ENCODE measurements at places on chromosomes 1 and 21.

DNA sequence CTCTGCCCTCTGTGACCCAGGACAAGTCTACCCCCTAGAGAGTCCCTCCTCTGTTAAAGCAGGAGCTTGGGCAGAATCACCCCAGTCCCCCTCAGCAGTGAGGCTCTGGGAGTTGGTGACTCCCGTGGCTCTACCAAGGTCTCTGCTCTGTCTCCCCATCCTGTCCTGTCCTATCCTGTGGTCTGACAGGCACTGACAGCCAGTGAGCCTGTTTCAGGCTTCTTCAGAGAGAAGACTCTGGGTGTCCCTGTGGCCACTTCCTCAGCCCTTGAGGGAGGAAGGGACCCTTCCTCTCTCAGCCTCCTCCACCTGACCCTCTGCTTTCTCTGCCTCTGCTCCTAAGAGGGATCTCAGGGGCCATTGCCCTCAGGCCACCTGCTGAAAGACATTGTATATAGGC lies 148.7 kb downstream of the FCRL5 start:
- no peak for DNase-seq

- DNase-seq = no peak
Measured at GRCh38 chr1:160795951-160796383, at the start of gene LY9. Gene LY9, plus strand, starts transcription at chr1:160796174. Its CDS starts 14 bp downstream, at chr1:160796188.

DNA sequence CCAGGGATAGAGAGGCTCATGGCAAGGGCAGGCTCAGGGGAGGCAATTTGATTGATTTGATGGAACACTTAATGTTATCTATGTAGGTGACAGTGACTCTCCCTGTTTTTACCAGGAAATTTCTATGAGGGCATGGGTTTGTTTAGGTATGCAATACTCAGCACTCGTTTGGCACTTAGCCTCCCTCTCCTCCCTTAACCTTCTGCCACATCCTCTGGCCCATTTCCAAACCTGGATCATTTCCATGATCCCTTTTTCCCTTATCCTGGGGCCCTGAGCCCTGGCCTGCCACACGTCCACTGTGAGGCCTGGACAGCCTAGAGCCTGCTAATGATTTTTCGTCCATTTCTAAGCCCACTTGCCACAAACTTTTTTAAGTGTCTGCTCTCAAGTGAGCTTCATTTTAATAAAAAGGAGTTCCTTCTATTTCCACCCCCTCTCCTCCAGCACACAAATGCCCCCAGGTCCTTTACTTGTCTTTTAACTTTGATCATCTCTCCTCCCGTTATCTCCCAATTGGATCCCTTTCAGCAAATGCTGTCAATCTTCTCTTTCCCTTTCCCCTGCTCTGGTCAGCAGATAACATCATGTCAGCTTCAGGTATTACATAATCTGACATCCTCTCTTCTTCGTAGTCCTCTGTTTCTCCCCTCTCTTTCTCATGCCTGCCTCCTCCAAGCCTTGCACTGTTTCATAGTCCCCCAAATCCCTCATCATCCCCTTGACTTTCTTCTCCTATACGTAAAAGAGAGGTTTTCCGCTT lies 37.8 kb upstream of the GADD45A start:
- DNase-seq = no peak

- DNase-seq = no peak
Measured at GRCh38 chr1:32774950-32775634, 42.1 kb downstream of the YARS1 start.

- DNase-seq = no peak
Measured at GRCh38 chr1:214219902-214220301, 61.1 kb upstream of the SMYD2 start.

- no peak for DNase-seq
Measured at GRCh38 chr1:171300401-171300800, 13.6 kb upstream of the FMO4 start.

- DNase-seq = no peak
Measured at GRCh38 chr1:59605184-59605583, 209.6 kb upstream of the HOOK1 start.

DNA sequence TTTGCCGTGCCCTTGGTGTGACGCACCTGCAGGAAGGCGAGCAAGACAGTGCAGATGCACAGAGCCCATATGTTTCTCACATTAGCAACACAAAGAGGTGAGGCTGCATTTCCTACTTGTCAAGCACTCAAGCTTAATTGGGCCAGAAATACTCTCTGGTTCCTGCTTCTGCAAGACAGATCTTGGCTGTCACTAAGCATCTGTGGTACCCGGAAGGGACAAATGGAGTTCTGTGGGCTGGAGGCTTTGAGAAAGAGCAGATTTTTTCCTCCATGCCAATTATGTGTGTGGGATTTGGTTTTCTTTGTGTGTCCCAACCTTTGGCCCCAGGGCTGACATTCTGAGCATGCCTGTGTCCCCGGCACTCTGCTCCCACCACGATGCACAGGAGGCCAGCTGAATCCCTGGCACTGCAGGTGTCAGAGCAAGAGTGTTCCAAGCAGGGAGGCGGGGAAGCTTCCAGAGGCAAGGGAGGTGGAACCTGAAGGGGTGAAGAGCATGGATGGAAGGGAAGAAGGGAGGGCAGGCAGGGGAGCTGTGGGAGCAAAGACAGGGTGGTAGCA lies 52.0 kb upstream of the STUM start:
- DNase-seq = no peak

DNA sequence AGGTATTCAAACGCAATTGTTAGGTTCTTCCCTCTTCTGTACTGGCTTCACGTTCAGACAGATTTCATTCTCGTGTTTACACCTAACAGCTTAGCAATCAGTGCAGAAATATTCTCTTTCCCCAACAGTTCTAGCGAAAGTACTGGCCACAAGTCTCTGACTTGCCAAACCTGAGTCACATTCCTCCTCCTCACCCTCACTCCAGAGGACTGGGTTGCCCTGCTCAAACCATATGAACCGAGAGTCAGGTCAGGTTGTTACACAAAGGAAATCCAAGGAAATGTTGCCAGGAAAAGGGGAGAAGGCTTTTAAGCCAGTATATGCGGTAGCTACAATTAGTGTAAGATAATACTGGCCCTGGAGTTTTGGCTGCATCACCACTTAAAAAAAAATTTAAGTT lies 282.5 kb downstream of the RGS7 start:
- no peak for DNase-seq

GRCh38 chr1:214321705-214322453 lies 40.9 kb downstream of the SMYD2 start:
- no peak for DNase-seq

DNA sequence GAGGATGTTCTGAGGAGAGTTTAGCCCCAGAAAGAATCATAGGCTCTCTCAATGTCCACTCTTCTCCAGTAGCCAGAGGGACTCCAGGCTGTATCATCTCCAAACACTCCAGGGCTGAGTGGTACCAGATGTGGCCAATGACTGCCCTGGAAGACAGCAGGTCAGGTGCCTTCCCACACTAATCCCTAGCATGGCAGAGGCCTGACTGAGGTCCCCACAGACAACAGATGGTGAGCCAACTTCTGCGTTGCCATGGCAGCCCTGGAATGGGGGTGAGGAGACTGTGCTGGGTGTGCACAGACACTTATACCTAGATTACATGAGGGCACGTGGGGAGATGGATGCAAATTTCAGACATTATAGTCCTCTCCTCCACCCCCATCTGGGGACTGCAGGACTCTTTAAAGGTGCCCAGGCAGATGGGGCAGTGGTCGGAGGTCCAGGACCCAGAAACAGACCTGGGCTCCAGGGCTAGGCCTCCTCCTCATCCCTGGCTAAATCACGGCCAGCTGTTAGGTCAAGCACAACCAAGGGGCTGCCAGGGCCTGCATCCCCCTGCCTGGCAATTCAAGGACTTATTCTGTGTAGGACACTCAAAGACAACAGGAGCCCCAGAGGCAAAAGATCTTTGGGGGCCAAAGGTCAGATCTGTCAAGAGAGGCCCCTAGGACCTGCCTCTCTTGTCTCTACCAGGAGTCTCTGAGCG lies 42.9 kb downstream of the CAMK2N1 start:
- no peak for DNase-seq

- no peak for DNase-seq
Measured at GRCh38 chr1:119006406-119007279, 18.5 kb upstream of the TBX15 start.

- DNase-seq = peak; percentile 55
Measured at GRCh38 chr1:235588916-235589515, 60.6 kb downstream of the GNG4 start.

GRCh38 chr1:98888869-98889268 lies 115.8 kb downstream of the PLPPR5 start:
- no peak for DNase-seq

DNA sequence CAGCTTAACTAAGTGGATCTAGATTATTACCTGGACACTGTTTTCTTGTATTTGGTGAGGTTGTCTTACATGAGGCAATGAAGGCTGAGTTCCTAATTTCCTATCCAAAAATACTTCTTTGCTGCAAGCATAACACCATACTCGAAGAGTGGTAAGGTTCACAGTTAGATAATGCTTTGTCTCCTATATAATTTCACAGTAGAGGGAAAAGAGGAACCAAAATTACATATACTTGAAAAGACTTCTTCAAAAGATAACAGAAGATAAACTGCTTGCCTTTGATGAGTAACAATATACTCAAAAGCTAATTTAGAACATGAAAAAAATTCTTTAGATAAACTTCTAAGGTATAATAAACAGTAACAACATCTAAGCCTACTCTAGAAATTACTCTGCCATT lies 20.4 kb downstream of the USP33 start:
- no peak for DNase-seq

DNA sequence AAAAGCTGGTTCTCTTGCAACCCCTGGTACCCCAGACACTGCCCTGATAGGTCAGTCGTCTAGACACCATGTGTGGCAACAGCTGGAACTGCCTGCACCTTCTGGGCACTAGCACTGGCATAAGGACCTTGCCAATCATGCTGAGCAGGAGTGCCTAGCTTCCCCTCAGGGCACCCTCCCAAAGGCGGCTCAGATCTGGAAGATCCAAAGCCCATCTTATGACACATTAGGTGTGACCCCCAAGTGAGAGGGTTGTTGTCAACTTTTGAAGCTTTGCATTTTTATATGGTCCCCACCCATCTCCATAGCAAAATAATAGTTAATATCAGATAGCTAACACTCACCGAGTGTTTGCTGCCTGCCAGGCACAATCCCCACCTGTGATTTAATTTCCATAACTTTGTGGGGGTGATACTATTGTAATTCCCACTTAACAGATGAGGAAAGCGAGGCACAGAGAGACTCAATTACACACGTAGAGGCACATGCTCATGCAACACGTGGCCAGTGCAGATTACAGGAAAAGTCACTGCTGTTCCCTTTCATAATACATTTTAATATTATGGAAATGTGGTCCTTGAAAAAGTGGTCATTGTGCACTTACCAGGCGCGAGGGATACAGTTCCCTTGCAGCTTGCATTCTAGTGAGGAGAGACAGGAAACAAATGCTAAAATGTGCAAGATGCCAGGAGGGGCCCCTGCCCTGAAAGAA lies 25.8 kb downstream of the EXOC8 start:
- no peak for DNase-seq

DNA sequence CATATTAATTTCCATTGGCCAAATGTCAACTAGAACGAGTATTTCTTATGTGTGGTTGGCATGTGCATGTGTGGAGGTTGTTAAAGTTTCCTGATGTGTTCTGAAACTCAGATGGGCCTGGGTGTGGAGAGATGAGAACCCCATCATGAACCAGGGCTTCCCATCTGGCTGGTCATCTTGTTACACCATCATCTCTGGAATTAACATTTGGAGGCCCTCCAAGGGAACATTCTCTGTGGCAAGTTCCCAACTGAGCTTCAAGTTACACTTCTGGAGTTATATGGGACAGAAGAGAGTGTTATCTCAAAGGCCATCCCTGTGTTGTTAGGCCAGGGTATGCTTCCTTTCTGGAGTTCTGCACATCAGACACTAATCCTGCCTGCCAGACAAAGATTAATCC lies 183.6 kb downstream of the TTLL7 start:
- DNase-seq = peak; percentile 49

DNA sequence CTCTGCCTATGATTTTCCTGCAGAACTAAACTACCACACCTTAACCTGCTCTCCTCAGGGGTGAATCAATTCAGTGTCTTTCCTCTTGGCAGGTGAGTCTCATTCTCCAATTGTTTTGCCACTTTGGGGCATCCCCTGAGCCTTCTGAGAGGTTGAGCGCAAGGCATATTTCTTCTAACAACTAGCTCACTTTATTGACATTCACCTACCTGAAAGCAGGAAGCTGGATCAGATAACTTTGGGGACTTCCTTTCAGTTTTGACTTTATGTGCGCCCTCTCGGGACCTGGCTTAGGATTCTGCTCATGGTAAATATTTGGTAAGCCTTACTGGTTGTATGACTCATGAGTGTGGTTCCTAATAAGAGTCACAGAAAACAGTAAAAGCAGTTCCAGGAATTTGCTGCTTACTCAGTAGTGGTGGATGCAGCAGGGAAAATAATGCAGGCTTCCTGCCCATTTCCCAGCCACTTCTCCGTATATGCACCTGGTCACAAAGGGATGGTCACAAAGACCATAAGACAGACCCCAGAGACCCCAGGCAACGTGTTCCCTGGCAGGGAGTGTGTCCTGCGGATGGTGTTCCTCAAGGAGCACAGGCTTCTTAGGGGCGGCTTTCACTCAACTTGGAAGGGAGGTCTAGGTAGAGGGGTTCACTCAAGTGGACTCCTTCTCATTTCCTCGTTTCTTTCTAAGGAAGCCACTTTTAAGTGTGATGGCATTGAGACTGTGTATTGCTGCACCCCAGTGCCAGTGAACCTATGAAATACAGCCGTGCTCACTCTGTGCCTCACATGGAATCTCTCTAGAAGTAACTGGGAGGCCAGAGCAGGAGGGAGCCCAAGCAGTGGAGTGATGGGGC lies 22.0 kb upstream of the BATF3 start:
- peak; percentile 45 for DNase-seq

DNA sequence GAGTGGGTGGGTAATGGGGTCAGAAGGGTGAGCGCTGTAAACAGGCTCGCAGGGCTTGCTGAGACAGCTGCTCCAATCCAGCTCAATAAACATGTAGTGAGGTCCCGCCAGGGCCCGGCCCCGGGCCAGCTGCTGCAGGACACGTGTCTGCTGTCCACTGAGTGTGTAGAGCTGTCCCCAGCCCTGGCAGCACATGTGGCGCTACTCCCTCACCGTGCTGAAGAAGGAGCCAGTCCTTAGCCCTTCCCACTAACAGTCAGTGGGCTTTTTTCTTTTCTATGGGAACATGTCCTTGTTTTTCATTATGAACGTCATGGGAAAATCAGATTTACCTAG lies 78.9 kb upstream of the C1orf174 start:
- no peak for DNase-seq

- DNase-seq = no peak
Measured at GRCh38 chr1:245528258-245528635, 373.5 kb downstream of the KIF26B start.

DNA sequence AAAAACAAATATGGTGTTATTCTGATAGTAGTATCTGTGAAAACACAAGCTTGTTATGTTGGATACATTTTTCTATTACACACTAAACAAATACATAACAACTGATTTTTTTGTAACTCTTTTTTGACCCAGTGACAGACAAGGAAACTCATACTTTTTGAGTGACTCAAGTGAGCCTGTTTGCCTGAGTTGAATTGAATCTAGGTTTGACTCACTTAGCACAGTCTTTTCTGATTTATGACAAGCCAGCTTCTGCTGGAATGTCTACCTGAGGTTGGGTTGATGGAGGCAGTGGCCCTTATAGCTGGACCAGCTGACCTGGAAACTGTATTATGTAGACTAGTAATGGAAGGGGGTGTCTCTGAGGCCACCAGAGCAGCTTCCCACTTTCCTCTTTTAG lies 4.2 kb upstream of the CLCA4 start:
- DNase-seq = no peak

GRCh38 chr21:34914239-34914638 lies 134.9 kb downstream of the RUNX1 start:
- no peak for DNase-seq

Measured in brain microvascular endothelial cell (primary cell).